ENCODE measurements at places on chromosomes 1 and 21. TPM values are rescaled to one million over a fixed set of nuclear protein-coding genes. Genes with fewer than 3 reads are reported as not detected.

The SLAMF9 gene
- not detected for polyA plus RNA-seq

The TRIM58 gene
- not detected for polyA plus RNA-seq

The SAMD11 gene
- 0.13 TPM for polyA plus RNA-seq

The LHX8 gene
- polyA plus RNA-seq: not detected

The NUP133 gene
- polyA plus RNA-seq: 25.0 TPM

The ZBTB40 gene
- 3.1 TPM for polyA plus RNA-seq

Measured in Purkinje cell (primary cell).